ENCODE measurements at places on chromosomes 2 and 18.

DNA sequence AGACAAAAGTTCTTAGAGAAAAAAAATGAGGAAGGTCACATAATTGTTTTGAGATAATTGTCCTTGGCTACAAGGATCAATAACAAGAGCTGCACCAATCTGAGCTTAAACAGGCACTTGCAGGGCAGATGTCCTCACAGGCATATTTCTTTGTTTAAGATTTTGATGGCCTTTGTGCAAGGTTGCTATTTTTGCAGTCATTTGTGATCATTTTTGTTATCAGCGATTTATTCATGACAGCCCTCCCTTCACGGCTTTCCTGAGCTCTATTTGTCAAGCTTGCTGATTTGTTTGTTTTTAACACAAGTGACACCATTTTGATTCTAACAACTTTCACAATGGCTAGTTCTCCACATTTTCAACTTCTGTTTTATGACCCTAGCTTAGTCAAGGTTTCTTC is 418.6 kb upstream of the REG3G start:
- no peak for DNase-seq

DNA sequence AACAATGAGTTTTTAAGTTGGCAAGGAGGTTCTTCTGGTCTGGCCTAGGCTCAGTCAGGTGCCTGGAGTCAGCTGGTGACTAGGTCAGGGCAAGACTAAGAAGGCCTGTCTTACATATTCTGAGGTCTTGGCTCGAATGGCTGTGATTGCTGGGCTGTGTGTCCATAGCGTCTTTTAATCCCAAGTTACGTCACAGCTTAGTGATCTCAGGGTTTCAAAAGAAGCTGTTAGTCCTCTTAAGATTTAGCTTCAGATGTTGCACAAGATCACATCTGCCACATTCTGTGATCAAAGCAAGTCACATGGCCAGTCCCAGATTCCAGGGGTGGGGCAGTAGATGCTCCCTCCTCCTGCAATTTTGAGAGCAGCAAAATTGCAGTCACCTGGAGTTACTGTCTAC is 61.3 kb downstream of the PKP4 start:
- no peak for DNase-seq

GRCh38 chr18:29616867-29617266 is 1425.7 kb downstream of the DSC3 start:
- no peak for DNase-seq

DNA sequence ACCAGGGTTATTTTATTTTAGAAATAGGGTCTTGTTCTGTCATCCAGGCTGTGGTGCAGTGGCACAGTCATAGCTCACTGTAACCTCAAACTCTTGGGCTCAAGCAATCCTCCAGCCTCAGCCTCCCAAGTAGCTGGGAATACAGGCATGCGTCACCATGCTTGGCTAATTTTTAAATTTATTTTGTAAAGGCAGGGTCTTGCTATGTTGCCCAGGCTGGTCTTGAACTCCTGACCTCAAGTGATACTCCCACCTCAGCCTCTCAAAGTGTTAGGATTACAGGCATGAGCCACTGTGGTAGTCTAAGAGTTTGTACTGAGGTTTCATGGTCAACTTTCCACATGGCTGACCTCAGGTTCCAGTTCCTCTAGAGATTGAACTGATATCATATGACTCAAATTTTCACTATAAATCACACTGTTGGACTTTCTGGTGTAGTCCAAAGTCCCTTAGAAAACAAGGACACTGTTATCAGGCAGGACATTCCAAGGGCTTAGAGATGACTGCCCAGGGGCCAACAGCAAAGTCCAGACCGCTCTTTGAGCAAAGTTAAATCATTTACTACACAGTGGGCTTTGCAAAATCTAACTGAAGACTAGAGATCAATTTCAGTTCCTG is 82.0 kb upstream of the MEX3C start:
- DNase-seq = no peak

DNA sequence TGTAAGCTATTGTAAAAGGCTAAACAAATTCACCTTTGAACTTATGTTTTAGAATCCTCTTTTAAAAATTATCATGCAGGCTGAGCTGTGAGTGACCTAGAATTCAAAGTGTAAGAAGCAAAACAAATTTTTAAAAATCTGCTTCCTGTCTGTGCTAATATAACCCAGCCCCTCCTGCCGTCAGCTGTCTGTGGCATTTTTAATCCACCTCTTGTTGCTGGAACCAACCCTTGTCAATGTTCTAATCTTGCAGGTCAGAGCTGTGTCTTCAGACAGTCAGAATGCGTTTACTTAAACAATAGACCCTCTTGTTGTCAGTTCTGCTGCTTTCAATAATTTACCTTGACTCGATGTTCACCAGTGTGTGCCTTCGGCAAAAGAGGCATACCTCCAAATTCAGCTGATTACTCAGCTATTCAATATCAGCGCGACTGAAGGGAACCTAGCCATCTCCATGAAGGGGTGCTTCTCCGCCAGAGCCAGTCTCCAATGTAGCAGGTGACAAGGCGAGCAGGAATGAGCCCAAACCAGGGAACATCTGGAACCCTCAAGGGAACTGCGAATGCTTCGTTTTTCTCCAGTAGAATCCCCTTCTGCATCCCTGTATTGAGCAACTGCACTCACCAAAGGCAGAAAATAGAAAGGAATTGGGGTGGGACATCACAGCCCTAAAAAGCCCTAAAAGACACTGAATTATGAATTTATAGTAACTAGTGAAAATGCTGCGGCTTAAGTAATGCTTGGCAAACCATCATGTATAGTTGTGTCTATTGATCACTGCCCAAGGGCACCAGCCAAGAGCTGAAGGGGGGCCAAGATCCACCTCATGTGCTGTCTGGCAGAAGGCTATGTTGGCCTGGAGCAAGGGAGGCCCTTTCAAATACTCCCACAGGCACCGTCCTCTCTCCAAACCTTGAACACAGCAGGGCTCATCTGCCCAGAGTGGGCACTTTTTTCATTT is 62.5 kb downstream of the LYPD6B start:
- no peak for DNase-seq

GRCh38 chr2:28680657-28681056 is 71.0 kb upstream of the PPP1CB start:
- no peak for DNase-seq

- no peak for DNase-seq
Observed at GRCh38 chr2:113072584-113072983, 4.8 kb downstream of the IL1F10 start.

DNA sequence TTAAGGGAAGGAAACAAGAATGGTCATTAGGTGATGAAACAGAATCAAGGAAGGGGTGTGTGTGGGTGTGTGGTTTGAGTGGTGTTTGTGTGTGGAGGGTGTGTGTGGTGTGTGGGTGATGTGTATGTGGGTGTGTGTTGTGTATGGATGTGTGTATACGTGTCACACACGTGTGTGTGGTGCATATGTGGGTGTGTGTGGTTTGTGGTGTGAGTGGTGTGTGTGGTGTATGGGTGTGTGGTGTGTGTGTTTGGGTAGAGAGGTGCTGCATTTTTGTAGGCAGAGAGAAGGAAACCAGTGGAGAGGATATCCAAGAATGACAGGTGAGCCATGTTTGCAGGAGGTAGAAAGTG is 1.1 kb upstream of the CEP192 start:
- no peak for DNase-seq

DNA sequence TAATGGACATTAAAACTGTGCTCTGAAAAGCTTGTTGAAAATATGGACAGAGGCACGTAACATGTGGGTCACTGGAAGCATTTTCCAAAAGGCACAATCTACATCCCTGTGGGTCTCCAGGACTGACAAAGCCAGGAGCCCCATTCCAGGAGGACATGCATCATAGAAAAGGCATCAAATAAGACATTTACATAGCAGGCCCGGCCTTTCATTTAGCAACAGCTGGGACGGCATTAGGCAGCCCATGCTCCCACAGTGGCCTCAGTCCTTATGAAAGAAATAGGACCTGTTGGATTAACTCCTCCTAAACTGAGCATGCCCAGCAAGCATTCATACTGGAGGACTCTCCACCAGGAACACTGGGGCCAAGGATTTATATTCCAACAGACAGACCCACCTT is 72.2 kb downstream of the TWIST2 start:
- DNase-seq = no peak

GRCh38 chr2:70647873-70648481 is 94.4 kb upstream of the TGFA start:
- peak; percentile 72 for DNase-seq

- DNase-seq = no peak
Observed at GRCh38 chr2:207902821-207903220, 122.5 kb downstream of the PLEKHM3 start.

Measured in MM.1S (cell line).